ENCODE measurements at places on chromosomes 4 and X. TPM values are rescaled to one million over a fixed set of nuclear protein-coding genes. Genes with fewer than 3 reads are reported as not detected.
A peak's percentile ranks its signal among the peaks of the same experiment; 100 is the strongest.

DNA sequence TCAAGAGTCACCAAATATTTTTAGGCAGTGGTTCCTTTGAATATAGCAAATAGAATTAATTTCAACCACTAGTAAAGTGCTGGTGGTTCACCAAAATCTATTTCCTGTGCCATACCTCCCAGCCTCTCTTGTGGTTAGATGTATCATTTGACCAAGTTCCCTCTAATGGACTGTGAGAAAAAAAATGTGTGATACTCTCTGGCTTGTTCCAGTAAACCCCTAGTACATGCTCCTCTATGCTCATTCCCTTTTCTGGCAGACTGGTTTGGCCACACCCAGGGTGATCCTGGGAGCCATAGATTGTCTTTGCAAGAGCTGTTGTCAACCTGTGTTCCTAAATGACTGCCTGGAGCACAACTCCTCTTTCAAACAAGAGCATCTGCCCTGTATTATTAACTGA is 109.5 kb downstream of the FRAS1 start:
- DNase-seq, result no peak

- DNase-seq, result no peak
Measured at GRCh38 chr4:163470391-163470790, 3.2 kb downstream of the TKTL2 start.

DNA sequence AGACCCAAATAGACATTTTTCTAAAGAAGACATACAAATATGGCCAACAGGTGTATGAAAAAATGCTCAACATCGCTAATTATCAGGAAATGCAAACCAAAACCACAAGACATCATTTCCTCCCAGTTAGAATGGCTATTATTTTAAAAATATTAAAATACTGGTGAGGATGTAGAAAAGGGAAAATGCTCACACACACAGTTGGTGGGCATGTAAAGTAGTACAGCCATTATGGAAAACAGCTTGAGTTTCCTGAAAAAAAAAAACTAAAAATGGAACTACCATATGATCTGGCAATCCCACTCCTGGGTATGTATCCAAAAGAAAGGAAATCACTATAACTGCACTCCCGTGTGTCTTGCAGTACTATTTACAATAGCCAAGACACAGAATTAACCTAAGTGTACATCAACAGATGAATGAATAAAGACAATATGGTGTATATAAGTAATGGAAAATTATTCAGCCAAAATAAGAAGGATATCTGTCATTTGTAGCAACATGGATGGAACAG is 128.9 kb upstream of the DKK2 start:
- DNase-seq, result no peak

RBM47 gene
- polyA plus RNA-seq, result 86.9 TPM

GRCh38 chr4:142961866-142962265 is 115.8 kb upstream of the INPP4B start:
- no peak for DNase-seq

SCRG1 gene
- polyA plus RNA-seq, result 0.45 TPM

CYLC1 gene
- not detected for polyA plus RNA-seq

GRCh38 chr4:147955827-147956558 is 224.1 kb downstream of the ARHGAP10 start:
- no peak for DNase-seq

ITGB1BP2 gene
- polyA plus RNA-seq, result 2.8 TPM

SMR3B gene
- not detected for polyA plus RNA-seq

DNA sequence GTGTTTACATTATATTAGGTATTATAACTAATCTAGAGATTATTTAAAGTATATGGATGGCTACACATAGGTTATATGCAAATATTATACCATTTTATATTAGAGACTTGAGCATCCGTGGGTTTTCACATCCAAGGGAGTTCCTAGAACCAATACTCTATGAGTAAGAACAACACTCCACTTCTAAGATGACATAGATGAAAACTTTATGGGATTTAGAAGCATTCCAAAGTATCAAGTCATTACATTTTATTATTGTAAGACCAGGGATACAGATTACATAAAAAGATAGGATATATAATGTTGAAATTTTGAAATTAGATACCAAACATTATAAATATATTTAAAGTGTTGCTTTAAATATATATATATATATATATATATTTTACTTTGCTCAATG is 207.0 kb downstream of the NAP1L3 start:
- no peak for DNase-seq

DNA sequence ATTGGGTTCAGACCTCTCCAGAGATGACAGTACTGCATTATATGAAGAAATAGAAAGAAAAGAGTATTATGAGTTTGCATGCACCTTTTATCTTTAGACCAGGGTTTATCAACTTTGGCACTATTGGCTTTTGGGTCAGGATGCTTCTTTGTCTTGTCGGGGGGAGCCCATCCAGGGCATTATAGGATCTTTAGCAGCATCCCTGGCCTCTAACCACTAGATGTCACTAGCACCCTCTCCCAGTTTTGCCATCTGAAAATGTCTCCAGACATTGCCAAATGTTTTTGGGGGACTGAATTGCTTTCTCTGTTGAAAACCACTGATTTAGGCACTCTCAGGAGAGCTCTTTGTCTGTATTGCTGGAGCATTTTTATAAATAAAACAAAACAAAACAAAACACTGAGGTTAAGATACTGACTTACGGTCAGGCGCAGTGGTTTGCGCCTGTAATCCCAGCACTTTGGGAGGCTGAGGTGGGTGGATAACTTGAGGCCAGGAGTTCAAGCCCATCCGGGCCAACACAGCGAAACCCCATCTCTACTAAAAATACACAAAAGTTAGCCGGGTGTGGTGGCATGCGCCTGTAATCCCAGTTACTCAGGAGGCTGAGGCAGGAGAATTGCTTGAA is 23.6 kb downstream of the CA5B start:
- no peak for DNase-seq

DNA sequence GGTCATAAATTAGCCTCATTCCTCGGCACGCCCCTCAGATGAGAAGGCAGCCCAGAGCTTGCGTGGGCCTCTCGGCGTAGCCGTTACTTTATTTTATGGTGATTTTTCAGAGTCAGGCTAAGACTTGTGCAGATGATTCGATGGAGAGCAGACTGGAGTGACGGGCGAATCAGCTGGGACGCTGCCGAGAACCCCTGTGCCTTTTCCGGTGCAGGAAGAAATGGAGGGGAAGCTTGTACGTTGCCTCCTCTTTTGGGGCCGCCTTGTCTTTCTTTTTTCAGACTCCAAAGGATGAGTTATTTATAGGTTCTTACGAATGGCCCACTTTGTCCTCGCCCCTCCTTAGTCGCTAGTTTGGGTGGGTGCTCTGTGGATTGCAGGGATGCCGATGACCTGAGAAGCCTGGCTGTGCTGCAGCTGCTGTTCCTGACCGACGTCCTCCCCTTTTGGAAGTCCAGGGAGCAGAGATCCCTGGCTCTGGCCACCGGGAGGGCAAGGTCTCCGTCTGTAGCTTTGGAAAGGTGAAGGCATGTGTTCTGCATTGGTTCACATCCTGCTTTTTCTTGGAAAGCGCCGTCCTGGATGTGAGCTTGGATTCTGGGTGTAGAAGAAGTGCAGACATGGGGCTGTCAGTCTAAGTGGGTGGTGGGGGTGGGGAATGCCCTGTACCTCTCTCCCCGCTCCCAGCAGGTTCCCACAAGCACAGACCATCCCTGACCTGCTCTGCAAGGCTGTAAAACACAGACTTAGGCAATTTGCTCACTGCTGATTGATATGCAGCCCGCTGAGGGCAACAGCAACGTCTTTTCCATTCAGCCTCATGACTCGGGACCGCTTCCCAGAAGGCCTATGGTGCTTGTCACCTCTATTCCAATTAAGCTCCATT is 9.3 kb downstream of the SORCS2 start:
- no peak for DNase-seq

- DNase-seq, result no peak
Measured at GRCh38 chr4:159105761-159106243, 2.9 kb downstream of the RAPGEF2 start.

- no peak for DNase-seq
Measured at GRCh38 chrX:64190136-64190740, 15.3 kb downstream of the AMER1 start.

DNA sequence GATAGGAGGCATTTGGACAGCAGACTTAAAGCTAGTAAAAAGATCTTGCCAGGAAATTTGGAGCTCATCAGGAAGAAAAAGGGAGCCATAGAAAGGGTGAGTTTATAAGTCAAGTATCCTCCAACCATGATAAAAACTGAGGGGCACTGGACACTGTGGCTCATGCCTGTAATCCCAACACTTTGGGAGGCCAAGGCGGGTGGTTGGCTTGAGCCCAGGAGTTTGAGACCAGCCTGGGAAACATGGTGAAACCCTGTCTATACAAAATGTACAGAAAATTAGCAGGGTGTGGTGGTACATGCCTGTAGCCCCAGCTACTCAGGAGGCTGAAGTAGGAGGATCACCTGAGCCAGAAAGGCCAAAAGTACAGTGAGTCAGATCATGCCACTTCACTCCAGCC is 48.7 kb downstream of the ANTXR2 start:
- no peak for DNase-seq

FUNDC1 gene
- polyA plus RNA-seq, result 28.8 TPM

NLGN4X gene
- 11.9 TPM for polyA plus RNA-seq

- DNase-seq, result no peak
Measured at GRCh38 chr4:171378323-171378722, 434.9 kb upstream of the GALNTL6 start.

DNA sequence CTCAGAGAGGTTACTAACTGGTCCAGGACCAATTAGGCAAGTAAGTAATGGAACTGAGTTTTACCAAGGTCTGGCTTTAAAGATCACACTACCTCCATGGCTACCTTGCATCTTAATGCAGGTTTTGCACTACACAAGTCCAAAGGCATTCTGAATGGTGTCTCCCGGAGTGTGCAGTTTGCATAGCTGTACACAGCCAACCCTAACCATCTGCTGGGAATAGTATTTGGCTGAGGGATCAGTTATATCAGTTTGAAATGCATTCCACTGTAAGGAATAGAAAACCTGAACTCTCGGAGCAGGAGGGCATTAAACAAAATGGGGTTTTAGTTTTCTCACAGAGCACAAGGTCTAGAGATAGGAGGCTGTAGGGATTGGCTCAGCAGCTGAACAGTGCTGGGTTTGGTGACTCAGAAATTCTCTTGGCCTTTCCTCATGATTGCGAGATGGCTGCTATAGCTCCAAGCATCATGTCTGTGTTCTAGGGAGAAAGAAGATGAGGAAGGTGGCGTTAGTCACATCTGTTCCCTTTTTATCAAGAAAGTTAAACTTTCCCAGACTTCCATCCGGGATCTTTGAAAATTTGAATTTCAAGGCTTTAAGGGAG is 177.1 kb downstream of the NHS start:
- DNase-seq, result no peak

FTHL17 gene
- not detected for polyA plus RNA-seq

GSX2 gene
- not detected for polyA plus RNA-seq

PDLIM3 gene
- polyA plus RNA-seq, result 4.0 TPM

CXCL3 gene
- polyA plus RNA-seq, result 0.15 TPM

- DNase-seq, result peak; percentile 35
Measured at GRCh38 chrX:138711399-138712347, at the start of gene FGF13. FGF13 (minus strand) TSS chrX:138711717; CDS start chrX:138711003, 714 bp downstream.

DNA sequence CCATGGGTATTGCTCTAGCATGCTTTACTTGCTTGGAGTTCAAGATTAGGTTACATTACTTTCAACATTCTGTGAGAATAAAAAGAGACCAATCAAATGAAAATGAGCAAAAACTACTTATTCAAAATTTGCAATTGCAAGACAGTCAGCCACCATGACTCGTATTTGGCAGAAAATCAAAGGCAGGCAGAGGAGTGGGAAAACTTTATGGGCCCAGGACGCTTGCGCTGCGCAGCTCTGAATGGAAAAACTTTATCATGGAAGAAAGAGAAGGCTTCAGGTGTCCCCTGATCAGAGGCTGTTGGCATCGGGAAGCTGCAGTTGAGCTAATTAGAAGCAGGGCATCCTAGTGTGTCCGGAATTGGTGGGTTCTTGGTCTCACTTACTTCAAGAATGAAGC is 250.6 kb downstream of the USP46 start:
- no peak for DNase-seq

DNA sequence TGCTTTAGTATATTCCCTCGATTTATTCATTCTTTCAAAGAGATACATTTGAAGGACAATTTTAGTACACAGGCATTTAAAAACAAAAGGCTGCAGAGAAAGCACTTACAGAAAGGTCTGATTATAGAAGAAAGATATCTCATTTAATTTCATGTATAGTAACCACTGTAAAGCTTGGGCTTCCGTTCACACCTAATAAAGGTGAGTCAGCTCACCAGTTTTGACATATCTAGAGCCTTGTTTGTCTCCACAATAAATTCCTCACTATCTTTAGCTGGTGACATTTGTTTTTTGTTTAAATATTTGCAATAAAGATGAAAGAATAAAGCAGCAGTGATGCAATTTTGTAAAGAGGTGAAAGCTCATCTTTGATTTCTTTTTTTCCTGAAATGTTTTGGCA is 1.1 kb upstream of the EPHA5 start:
- DNase-seq, result no peak

DNA sequence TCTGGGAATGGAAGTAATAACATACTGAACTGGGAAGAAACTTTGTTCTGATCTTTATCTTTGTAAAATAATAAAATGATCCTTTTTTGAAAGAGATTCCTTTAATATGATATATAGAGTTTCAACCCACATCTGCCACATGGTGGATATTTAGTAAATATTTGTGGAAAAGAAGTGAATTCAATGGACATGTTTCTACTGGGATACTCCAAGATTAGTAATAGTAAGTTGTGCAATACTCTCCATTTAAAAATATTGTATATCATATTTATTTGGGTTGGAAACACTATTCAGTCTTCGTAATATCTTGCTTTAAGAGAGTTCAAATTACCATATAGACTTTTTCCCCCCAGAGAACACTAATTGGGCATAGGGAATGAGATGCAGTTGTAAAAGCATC is 17.8 kb upstream of the ARSJ start:
- no peak for DNase-seq

ASB12 gene
- 0.53 TPM for polyA plus RNA-seq

DNA sequence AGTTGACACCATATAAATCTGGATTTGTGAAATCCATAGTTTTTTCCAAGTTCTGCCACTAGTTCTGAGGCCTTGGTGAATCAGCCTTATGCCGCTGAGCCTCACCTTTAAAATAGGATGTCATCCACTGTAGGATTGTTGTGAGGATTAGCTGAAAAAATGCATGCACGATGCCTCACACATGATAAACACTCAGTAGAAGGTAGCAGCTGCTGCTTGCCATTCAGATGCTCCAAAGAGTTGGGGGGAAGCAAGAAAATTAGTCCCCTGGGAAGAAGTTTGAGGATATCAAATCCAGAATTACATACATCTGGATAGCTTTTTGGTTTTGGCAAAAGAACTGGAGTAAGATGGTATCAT is 7.4 kb downstream of the MMAA start:
- DNase-seq, result no peak

DNA sequence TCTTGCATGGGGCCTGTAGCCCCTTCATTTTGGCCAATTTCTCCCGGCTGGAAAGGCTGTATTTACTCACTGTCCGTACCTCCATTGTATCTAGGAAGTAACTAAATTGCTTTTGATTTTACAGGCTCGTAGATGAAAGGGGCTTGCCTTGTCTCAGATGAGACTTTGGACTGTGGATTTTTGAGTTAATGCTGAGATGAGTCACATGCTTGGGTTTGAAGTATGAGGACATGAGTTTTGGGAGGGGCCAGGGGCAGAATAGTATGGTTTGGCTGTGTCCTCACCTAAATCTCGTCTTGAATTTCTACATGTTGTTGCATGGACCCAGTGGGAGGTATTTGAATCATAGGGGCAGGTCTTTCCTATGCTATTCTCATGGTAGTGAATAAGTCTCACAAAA is 407.6 kb upstream of the NDST3 start:
- no peak for DNase-seq
